ENCODE measurements at places on chromosomes 6 and 20.
A peak's percentile ranks its signal among the peaks of the same experiment; 100 is the strongest.

DNA sequence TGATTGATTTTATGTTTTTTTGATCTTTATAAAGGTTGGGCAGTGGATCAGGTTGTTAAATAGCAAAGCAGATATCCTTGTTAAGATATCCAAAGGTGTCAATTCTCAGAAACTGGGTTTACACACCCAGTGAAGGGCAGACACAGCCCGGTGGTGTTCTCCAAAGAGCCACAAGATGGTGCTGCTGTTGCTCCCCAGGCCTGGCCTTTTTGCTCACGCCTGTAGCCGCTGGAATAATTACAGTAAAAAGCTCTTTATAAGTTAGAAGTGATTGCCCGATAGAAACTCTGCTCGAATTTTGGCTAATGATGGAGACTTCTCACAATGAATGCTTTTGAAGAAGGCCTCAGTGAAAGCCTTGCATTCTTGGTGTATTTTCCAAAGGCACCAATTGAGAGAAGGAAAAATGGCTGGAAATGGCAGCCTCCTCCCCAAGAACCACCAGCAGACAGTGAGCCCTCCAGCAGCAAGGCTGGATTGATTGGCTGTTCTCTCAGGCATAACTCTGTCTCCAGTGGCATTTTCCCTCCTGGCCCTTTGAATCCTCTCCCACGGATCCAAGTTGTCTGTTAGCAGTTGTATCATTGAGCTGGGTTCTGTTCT is 120.5 kb upstream of the CHD6 start:
- peak; percentile 45 for DNase-seq

DNA sequence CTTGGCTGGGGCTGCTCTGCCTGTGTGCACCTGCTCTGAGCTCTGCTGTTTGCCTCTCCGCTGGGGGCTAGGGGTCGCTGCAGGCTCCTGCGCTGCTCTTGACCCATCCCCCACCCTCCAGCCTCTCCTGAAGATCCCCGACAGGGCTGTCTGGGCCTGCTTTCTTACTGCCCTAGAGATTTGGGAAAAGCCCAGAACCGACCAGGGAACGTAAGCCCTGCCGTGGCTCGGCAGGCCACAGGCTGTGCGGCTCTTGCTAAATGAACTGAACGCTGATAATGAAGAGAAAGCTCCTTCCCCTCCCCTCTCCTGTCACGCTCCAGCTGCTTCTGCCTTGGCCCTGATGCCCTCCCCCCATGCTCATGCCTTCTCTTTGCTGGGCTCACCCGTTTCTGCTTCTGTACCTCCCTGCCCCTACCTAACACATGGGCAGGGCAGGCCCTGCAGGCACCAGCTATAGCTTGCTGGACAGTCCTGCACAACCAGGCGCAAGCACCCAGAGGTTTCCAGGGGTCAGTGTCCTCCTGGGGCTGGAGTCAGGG is 32.0 kb upstream of the PCMTD2 start:
- peak; percentile 14 for DNase-seq

DNA sequence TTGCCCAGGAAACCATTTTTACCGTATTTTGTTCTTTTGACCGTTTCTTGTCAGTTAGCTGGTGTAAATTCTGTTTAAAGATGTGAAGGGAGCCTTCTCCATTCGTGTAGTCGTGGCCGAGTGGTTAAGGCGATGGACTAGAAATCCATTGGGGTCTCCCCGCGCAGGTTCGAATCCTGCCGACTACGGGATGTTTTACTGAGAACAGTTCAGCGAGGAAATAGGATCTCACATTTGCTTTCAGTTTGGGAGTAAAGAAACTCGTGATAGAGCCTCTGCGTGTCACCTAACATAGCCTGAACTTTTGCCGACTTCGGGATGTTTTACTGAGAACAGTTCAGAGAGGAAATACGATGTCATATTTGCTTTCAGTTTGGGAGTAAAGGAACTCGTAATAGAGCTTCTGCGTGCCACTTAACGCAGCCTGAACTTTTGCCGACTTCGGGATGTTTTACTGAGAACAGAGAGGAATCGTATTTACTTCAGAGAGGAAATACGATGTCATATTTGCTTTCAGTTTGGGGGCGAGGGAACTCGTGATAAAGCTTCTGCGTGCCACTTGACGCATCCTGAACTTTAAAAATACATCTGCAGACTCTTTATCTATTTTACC is 5.9 kb upstream of the ZNF184 start:
- DNase-seq: peak; percentile 94

DNA sequence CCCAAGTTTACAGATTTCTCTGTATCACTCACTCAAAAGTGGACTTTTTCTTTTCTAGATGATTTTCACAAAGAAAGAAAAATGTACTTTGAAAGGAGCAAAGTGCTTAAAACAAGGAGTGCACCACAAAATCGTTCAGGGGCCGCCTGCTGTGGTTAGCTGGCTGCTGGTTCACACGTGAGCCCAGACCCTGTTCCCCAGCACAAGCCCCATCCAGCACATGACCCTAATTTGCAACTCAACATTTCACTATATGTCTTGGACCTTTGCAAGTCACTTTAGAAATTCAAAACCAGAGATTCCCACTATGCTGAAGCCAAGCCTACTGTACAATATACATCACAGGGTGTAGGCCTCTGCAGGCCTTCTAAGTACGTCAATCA is 95.5 kb upstream of the NHSL1 start:
- no peak for DNase-seq

GRCh38 chr20:3820901-3821727 is 767 bp downstream of the AP5S1 start:
- peak; percentile 60 for DNase-seq

GRCh38 chr20:50111120-50111828 is 1.7 kb downstream of the UBE2V1 start:
- DNase-seq: peak; percentile 74
